Activated naive CD4-positive, alpha-beta T cell treated with anti-CD3 and anti-CD28 coated beads, Interleukin-2, amount 50 U/mL, for 16 hours (primary cell): ENCODE measurements at places on chromosomes 12 and 14.
A peak's percentile ranks its signal among the peaks of the same experiment; 100 is the strongest.

GRCh38 chr12:132427999-132428935, 61.7 kb upstream of the FBRSL1 start:
- no peak for DNase-seq

DNA sequence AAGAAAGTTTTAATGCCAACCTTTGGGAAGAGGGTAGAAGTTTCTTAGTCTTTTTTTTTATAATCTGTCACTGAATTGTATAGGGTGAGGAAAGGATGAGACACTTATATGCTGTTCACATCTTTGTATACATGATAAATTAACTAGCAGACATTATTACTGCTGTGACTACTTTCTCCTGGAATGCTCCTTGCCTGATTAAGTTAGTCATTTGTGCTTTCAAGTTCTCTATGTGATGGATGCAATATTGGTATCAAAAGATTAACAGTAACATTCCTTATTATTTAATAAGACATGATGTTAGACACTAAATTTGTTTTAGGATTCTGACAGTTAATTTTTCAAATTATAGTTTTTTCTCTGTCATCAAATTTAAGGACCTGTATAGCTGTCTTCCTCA, 223.4 kb upstream of the GARIN2 start:
- no peak for DNase-seq

- no peak for DNase-seq
Observed at GRCh38 chr12:4068981-4069669, 195.9 kb upstream of the PARP11 start.

- no peak for DNase-seq
Observed at GRCh38 chr12:51921017-51921725, 13.9 kb downstream of the ACVRL1 start.

GRCh38 chr12:72610342-72610741, 338.2 kb downstream of the TRHDE start:
- no peak for DNase-seq

GRCh38 chr14:34051966-34052657, 101.2 kb upstream of the EGLN3 start:
- DNase-seq = no peak

- no peak for DNase-seq
Observed at GRCh38 chr12:111277570-111277969, 91.3 kb downstream of the PHETA1 start.

DNA sequence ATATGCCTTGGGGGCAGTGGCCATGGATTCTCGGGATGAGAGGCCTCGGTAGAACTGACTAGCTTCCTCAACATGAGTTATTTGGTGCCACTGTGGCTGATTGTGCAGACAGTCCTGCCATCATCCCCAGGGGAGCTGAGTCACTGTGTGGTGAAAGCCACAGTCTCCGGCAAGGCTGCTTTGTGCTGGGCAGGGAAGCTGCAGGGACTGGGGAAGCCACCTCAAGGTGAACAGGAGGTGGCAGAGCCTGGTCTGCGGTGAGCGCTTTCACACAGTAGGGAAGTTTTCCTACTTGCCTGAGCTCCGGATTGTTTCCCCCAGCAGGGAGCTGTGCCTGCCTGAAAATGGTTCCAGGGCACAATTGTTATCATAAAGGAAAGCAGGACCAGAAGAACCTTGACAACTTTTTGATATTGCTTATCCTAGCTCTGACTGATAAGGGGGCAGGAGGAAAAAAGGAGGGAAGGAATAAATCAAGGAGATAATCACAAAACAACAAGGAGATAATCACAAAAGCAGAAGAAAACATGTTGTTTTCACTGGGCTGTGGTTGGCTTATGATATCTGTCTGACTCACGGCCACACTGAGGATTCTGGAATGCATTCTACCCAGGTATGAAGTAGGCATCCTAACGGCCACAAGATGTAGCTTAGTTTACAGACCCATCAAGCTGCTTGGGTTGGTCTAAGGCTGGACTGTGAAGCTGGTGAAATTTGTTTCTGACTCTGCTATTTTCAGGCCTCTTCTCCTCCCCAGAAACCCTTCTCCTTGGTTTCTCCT, 32.2 kb upstream of the GNG2 start:
- DNase-seq = peak; percentile 54

GRCh38 chr14:74333909-74334308, 14.4 kb upstream of the VRTN start:
- no peak for DNase-seq

DNA sequence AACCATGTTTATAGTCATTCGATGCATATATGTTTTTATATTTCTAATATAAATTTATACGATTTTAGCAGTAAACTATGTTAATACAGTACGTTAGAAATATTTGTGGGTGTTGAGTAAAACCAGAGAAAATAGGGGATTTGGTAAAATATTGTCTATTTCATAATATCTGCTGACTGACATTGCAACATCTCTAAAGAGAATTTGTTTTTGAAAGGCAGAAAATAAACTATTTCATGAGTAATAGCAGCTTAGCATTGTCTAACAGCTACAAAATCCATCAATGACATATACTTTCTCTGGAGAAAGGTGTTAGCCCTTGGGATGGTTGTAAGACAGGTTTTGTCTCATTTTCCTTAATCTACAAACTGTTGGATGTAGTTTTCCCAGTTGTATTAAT, 144.9 kb downstream of the PDE3A start:
- DNase-seq = no peak

DNA sequence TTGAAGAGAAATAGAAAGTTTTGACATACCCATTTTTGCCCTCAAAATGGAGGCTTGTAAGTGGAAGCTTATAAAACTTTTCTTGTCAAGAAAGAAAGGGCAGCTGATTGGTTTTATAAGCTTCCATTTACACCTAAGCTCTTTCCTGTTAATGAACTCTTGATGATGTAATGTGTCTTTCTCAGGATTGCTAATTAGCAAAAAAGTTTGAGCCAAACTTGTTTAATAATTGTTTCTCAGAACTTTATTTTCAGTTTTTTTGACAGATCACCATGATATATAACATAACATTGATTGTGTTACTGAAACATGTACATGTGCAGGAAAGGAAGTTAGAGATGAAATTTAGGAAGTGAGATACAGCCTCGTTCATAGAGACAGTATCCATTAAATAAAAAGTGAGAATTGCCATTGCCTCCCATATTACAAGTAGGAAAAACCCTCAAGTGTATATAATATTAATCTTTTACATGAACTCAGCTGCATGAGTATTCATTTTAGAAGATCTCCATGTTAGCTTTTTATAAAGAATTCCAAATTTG, 26.8 kb downstream of the RIC8B start:
- no peak for DNase-seq

GRCh38 chr12:117030187-117030900, 68.9 kb downstream of the TESC start:
- no peak for DNase-seq
